ENCODE measurements at places on chromosomes 2 and 18.

- no peak for DNase-seq
Observed at GRCh38 chr2:184449760-184450159, 148.6 kb upstream of the ZNF804A start.

DNA sequence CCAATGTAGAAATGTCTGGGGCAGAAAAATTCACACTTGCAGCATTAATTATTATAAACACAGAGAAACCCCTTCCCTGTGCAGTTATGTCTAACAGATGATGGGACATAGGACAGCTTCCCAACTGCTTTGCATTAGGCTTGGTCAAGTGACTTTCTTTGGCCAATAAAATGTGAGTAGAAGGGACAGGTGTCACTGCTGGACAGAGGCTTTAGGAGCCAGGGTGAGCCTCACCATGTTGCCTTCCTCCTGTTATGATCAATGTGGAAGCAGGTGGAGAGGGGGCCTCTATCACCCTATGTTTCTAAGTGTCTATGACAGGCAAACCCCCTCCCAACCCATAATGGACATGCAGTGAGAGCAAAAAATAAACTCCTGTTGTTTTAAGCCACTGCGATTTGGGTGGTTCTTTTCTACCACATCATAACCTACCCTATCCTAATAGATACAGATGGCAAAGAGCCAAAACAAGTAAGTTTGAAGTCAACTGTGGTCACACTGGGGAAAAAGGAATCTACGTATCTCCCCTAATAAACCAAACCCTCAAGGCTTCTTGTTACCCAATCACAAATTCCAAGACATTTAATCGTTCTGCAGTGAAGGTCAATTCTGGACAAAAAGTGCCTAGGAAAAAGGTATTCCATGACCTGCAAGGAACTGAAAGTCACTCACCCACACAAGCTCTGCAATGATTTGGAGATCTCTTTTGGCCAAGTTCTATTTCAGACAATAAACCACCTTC, 28.6 kb upstream of the POU3F3 start:
- no peak for DNase-seq

DNA sequence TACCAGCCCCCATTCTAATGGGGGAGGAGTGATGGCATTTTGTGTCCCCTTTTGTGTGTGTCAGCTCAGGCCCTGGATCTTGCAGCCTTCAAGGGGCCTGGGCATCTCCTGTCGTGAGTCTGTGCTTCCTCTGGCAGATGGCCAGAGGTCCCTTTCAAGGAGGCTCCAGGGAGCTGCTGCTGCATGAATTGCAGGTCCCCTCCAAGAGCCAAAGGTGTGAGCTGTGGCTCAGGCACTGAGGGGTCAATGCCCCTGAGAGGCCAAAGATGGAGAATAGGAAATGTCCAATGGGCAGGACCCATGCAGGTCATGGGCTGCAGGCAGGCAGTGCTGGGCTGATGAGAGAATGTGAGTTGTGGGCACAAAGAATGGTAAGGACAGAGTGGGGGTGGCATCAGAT, 10.4 kb downstream of the MAB21L4 start:
- DNase-seq: no peak

- no peak for DNase-seq
Observed at GRCh38 chr2:195486520-195486919, 170.5 kb upstream of the SLC39A10 start.
